ENCODE measurements at places on chromosomes 13 and 19.

DNA sequence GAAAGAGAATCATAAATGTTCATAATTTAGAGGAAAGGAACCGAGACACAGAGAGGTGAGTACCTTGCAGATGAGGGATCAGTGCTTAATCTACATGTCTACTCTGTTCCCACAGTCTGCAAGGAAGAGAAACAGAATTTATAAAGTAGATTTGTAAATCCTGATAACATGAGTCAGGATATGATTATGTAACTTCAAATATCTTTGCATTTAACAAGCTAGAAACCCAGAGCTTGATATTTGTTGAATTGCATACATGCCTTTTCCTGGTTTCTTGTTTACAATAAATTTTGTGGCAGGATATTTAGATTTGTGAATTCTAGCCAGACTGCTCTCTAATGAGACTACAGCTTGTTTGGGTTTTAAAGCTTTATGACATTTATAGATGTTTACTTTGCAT is 219.2 kb downstream of the ENOX1 start:
- DNase-seq: no peak

DNA sequence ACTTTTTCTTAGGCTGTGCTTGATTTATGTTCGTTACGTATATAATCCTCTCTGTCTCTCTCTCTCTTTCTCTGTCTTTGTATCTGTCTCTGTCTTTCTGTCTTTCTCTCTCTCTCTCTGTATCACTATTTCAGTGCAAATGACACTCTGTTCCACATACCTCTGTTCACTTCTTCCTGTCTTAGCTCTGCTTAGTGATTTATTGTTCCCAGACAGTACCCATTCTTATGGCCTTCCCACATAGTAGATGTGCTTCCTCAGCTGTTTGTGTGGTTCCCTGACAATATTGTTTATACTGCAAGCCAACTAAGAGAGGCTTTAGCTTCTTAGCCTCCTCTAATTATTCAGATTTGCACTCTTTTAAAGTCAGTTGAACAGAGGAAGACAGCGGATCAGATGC is 1244.2 kb downstream of the DIAPH3 start:
- no peak for DNase-seq

GRCh38 chr19:55586976-55587668 is 6.5 kb upstream of the ZNF579 start:
- peak; percentile 88 for DNase-seq

GRCh38 chr13:26727633-26728032 is 33.0 kb downstream of the GPR12 start:
- no peak for DNase-seq

DNA sequence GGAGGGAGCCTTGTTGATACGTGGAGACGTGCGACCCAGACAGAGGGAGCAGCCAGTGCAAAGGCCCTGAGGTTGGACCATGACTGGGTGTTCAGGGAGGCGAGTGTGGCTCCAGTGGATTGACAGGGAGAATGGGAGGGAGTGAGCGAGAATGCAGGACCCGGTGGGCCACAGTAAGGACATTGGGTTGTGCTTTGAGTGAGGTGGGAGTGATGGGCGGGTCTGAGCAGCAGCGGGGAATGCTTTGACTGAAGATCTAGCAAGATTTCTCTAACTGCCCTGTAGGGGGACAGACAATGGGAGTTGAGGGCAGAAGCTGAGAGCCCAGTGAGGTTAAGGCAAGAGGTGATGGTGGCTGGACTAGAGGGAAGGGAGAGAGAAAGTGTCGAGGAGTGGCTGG is 7.7 kb upstream of the NANOS2 start:
- no peak for DNase-seq

DNA sequence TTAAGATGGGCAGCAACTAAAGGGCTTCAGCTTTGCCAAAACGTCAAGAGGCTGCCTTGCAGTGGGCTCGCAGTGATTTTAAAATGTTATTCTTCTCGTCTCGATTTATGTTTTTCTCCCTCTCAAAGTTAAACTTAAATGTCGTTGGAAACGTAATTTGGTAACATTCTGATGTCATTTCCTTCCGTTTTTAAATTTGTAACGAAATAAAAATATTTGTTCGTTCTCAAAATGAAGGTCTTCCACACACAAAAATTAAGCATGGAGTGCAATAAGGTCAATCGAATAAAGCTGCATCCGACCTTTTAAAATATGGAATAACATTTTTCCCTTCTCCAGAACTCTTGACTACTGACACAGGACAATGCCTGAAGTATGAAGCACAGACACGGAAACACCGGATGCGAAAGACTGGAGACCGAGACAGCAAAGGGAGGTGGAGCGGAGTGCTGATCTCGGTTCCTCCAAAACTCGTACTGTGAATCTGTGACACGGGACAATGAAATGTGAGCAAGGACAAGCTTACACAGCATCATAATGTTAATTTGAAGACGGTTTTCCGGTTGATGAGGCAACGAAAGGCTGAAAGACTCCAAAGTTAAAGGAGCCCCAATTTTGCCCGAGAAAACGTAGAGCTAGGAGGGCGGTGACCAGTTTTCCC is 850 bp downstream of the MTMR6 start:
- DNase-seq: peak; percentile 85

DNA sequence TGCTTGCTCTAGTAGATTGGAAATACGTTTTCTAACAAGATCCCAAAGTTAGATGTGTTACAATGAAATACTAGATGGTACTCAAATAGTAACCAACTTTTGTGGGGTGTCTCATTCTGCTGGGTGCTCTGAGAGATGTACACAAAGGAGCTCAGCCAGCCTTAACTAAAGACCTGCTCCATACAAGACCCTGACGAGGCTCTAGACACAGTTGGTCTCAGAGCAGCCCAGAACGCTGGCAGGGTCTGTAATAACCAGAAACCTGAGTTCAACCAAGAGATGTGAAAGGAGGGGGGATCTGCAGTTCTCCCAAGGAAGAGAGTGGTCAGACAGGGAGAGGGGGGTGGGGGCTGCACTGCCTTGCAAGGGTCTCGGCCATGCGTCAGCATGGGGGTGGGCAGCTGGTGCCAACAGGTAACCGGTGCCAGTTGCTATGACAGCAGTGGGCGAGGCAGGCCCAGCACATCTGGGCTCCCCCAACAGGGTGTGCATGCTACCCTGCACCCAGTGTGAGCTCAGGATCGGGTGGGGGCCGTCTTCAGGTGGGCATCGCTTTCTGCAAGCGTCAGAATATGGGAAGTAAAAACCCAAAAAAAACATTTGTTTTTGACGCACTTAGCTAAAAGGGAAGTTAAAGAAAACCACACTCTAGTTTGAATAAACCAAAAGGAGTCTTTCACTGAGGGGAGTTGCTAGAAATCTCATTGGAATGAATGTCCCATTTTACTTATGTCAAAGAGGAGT is 68.0 kb upstream of the GPR183 start:
- peak; percentile 68 for DNase-seq

GRCh38 chr13:109784590-109785140 is 1.7 kb downstream of the IRS2 start:
- DNase-seq: peak; percentile 88

DNA sequence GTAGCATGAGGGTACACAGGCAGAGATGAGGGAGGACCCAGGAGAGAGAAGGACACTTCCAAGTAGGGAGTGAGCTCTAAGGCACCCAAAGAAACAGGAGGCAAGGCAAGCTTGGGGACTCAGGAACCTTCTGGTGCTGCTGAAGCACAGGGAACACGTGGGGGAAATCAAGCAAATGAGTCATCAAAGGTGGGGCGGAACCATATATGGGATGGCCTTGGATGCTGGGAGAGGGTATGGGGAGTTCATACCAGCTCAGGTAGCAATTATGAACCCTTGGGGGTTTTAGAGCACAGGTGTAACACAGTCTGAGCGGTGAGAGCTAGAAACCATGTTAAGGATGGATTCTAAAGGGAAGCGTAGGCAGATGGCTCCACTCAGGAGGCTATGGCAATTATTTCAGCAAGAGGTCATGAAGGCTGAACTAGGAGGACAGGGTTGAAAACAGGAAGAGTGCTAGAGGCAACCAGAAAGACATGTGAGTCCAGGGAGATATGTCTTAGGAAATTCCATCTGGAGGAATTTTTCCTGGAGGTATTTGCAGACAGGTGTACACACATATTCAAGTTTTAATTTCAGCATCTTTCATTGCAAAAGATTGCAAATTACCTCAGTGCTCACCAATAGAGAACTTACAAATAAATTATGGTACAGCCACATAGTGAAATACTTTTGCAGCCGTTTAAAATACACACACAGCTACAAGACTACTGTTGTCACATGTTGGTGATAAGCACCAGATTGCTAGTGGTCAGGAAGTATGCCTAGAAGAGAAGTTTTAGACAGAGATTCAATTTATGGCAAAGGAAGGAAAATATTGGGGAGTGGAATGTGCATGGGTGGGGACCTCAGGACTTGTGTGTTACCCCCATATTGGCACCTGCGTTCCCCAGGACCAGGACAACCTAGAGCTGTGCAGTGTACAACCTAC is 77.0 kb downstream of the STARD13 start:
- DNase-seq: no peak

GRCh38 chr13:58598241-58598640 is 966.7 kb downstream of the PCDH17 start:
- no peak for DNase-seq

DNA sequence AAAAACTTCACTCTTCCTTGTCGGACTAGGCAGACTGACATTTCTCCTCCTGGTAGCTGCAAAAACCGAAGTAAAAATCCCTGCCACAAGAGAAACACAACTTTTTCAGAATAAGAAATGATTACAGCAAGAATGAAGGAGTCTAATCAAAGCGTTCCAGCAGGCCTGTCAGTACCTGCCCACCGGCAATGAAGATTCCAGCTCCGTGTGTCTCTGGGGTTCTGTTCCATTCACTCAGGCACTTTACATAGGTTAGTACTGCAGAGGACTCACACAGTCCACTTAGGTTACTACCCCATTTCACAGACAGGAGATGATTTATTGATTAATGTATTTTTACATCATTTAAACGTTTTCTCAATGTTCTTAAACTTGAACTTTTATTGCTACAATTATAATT is 275.5 kb downstream of the NHLRC3 start:
- no peak for DNase-seq

GRCh38 chr13:99307648-99308339 is 595 bp upstream of the GPR183 start:
- DNase-seq: peak; percentile 84

- no peak for DNase-seq
These were observed 364.5 kb downstream of the GPC5 start for GRCh38 chr13:91762957-91763356.

- no peak for DNase-seq
These were observed 3.4 kb downstream of the CACNG6 start for GRCh38 chr19:53994811-53995210.

GRCh38 chr19:1395194-1396018 is 5.9 kb downstream of the GAMT start:
- DNase-seq: no peak

GRCh38 chr13:108525827-108526226 is 103.6 kb upstream of the MYO16 start:
- no peak for DNase-seq

GRCh38 chr19:18464646-18465045 is 26.7 kb upstream of the ISYNA1 start:
- no peak for DNase-seq

- no peak for DNase-seq
These were observed 134.7 kb downstream of the POU4F1 start for GRCh38 chr13:78468621-78469020.

DNA sequence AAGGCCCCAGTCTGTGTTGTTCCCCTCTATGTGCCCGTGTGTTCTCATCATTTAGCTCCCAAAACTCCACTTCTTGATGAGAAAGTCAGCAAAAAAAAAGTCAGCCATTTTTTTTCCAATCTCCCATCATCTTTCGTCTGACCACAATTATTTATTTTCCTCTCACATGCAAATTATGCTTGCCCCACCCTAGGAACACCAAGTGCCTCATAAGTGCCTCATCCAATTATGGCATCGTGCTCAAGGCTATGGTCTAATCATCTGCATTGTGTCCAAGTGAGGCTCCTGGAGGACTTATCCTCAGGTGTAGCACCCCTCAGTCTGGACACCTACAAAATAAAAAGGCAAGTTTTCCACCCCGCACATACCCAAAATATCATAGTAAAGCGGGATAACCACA is 20.8 kb upstream of the IPO5 start:
- DNase-seq: no peak

DNA sequence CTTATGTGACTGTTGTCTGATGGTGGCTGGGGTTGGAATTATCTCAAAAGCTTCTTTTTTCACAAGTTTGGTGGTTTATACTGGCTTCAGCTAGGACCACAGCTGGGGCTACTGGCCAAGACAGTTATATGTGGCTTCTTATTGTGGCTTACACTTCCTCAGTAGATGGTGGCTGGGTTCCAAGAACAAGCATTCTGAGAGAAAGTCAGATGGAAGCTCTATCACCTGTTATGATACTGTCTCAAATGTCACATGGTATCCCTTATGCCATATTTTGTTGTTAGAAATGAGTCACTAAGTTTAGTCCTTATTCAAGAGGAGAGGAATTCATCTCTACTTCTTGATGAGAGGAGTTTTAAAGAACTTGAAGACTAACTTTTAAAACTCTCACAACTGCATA is 41.6 kb downstream of the NDFIP2 start:
- DNase-seq: no peak

- peak; percentile 68 for DNase-seq
These were observed 9.0 kb upstream of the NFIC start for GRCh38 chr19:3357271-3357991.

DNA sequence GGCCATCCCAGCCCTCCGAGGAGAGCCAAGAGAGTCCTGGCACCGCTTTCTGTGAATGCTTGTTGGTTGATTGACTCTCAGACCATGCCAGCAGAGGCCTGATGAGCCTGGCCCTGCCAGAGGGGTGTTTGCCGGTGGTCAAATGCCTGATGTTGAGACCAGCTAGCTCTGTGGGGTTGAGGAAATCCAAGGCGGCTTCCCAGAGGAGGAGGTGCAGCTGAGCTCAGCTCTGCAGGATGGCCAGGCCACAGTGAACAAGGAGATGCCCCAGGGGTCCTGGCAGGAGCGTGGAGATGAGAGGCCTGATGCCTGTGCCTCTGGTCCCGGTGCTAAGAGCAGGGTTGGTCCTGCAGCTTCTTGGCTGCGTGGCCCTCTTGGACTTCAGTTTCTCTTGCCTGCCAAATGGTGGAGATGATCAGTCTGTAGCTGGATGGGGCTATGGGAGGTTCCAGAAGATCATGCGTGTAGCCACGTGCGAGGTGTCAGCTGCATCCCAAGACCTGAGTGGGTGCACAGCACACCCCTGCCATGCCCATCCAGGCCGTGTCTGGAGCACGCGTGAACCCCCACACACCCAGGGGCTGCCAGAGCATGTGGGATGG is 16.8 kb downstream of the NFIC start:
- DNase-seq: no peak

DNA sequence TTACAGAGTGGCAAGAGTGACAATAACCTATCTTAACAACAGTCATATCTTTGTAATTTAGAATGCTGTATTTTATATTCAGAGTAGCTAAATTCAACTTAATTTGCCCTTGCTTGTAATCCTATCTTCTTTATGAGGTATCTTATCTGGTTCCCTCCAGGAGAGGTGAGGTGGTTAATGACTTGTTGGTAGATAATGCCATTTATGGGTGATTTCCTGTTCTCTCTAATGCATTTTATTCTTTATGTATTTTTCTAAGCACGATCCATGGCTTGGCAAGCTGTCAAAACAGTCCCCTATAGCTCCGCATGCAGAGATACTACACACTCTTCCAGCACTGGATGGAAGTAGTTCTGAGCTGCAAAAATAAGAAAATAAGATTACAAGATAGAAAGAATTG is 267.9 kb downstream of the LMO7 start:
- no peak for DNase-seq
